ENCODE measurements at places on chromosomes 7 and 10. TPM values are rescaled to one million over a fixed set of nuclear protein-coding genes. Genes with fewer than 3 reads are reported as not detected.

- no peak overlapping the region for H3K27ac ChIP-seq
- no peak overlapping the region for H3K4me3 ChIP-seq
- H3K36me3 ChIP-seq = no peaks in the 10 kb centered on the region
- peaks cover 2% of the 10 kb centered on the region for H3K27me3 ChIP-seq
Measured at GRCh38 chr7:3200504-3200903, 100.5 kb upstream of the SDK1 start.

DNA sequence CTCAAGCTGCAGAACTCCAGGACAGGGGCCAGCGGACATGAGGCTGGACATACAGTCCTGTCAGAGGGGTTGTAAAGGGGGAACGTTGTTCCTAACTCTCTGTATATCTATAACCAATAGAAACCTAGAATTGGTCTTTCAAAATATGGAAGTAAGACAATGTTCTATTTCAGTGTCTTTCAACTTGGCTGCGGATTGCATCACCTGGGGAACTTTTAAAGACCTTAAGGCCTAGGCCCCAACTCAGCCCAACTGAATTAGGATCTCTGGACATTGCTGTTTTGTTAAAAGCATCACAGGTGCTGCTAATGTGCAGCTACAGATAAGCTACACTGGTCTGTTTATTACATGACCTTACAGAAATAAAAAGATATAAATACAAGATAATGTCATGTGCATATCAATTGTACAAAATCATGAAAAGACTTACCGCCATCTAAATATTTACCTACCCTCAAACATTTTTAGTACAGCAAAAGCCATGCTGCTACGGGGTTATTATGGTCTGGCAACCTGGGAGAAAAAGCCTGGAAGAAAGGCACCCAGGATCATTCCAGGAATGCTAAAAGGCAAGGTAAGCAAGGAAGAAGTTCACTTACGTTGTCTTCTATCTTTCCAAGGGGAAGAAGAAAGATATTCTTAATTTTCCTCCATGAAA lies 169.1 kb downstream of the RAPGEF5 start:
- no peak overlapping the region for H3K27ac ChIP-seq
- no peaks in the 10 kb centered on the region for H3K27me3 ChIP-seq
- no peaks in the 10 kb centered on the region for H3K36me3 ChIP-seq
- H3K4me1 ChIP-seq = no peaks in the 10 kb centered on the region
- no peak overlapping the region for H3K4me3 ChIP-seq

DNA sequence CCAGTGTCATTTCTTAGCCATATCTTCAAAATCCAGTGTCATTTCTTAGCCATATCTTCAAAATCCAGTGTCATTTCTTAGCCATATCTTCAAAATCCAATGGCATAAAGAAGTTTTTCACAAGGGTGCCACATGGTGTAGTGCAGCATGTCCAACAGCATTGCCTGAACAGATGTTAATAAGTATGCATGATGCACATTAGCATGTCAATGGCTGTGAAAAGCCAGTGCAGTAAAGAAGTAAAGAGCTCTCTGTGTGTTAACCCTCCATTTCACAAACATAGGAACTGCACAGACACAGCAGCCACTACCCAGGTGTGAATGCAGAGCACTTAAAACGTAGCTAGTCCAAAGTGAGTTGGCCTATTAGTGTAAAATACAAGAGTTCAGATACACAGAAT lies 89.8 kb downstream of the GNAI1 start:
- H3K27me3 ChIP-seq = peaks cover 2% of the 10 kb centered on the region
- DNase-seq = no peak
- no peak overlapping the region for H3K4me3 ChIP-seq
- H3K36me3 ChIP-seq = no peaks in the 10 kb centered on the region
- peaks cover 2% of the 10 kb centered on the region for H3K4me1 ChIP-seq

DNA sequence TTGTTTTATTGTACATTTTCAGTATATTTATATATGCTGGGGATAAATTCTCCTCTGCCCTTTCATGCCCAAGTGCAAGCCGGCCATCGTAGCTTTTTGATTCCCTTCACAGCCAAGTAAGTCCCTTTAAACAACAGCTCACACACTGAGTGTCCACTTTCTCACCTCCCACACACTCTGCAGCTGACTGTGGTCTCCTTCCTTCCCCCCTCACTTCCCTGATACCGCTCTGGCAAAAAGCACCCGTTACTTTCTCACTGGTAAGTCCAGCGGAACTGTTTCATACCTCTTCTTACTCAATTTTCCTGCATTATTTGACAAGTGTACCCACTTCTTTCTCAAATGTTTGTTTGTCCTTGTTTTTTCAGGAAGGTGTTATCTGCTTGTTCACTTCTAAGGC lies 35.2 kb downstream of the MGAM start:
- no peak for DNase-seq
- H3K27ac ChIP-seq = no peak overlapping the region
- H3K4me3 ChIP-seq = no peak overlapping the region
- no peaks in the 10 kb centered on the region for H3K36me3 ChIP-seq
- peaks cover 6% of the 10 kb centered on the region for H3K27me3 ChIP-seq
- H3K4me1 ChIP-seq = no peaks in the 10 kb centered on the region

The KIF20B gene
- 67.2 TPM for total RNA-seq

The CNTNAP2 gene
- total RNA-seq = 0.14 TPM

The FEZF1 gene
- total RNA-seq = not detected

- no peak for DNase-seq
- no peak overlapping the region for H3K4me3 ChIP-seq
- peaks cover 13% of the 10 kb centered on the region for H3K27me3 ChIP-seq
- H3K27ac ChIP-seq = no peak overlapping the region
Measured at GRCh38 chr10:92413011-92413410, 122.0 kb downstream of the MARCHF5 start.

GRCh38 chr10:104608091-104608828 lies 32.8 kb upstream of the SORCS3 start:
- no peak overlapping the region for H3K27ac ChIP-seq
- no peak overlapping the region for H3K4me3 ChIP-seq
- H3K4me1 ChIP-seq = no peaks in the 10 kb centered on the region
- H3K36me3 ChIP-seq = no peaks in the 10 kb centered on the region

DNA sequence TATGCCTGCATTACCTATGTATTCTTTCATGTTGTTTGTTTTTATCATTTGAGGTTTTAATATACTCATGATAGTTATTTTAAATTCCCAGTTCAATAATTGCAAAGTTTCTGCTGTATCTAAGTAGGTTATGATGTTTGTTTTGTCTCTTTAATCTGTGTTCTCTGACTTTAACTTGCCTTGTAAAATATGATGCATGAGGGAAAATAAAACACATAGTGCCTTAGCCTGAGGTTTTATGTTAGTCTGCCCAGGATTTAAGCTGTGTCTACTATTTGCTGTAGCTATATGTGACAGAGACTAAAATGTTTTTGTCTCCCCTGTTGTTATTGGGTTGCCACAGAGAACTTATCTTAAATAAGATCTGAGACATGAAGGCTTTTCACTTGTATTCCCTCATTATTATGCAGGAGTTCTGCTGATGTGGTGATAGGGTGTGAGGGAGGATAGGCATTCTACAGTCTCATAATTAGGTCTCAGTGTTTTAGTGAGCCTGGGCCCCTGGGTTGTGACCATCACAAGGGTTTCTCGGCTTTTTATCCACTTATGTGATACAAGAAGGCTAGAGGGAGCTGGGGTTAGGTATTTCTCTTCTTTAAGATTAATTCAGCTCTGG lies 582.5 kb downstream of the CNTNAP2 start:
- no peak overlapping the region for H3K27ac ChIP-seq
- no peak for DNase-seq
- no peaks in the 10 kb centered on the region for H3K36me3 ChIP-seq
- H3K4me1 ChIP-seq = no peaks in the 10 kb centered on the region
- H3K4me3 ChIP-seq = no peak overlapping the region

GRCh38 chr10:113379091-113379490 lies 173.8 kb upstream of the HABP2 start:
- peaks cover 17% of the 10 kb centered on the region for H3K4me1 ChIP-seq
- H3K4me3 ChIP-seq = no peak overlapping the region
- no peaks in the 10 kb centered on the region for H3K36me3 ChIP-seq
- DNase-seq = no peak
- peaks cover 4% of the 10 kb centered on the region for H3K27me3 ChIP-seq

The SPAG6 gene
- total RNA-seq = not detected

DNA sequence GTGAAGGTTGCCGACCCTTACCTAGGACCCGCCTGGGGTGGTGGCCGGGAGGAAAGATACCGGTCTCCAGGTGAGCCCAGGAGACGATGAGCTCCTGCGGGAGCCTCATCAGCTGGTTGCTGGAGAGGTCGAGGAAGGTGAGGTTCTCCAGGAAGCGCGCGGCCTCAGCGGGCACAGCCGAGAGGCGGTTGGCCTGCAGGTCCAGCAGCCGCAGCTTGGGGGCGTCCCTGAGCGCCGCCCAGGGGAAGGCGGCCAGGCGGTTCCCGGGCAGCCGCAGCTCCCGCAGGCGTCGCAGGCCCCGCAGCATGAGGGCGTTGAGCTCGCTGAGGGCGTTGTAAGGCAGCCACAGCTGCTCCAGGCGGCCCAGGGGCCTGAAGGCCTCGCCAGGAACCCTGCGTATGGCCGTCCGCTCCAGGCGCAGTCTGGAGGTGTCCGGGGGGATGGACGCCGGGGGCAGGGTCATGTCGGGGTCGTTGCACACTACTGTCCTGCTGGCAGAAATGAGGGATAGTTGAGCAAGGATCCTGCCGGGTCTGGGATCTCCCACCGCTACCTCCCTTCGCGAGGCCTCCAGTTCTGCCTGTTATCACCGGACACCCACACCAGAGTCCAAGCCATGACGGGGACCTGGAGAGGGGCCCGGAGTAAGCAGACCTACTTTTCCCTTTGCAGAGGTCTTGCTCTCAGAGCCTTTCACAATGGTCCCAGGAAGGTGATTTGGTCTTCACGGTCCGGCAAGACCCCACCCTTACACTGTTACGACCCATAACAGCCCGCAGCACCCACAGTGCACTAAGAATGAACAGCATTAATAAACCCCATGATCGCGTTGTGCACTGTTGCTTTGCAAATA lies 3.9 kb downstream of the LRIT1 start:
- H3K4me3 ChIP-seq = no peak overlapping the region
- H3K36me3 ChIP-seq = no peaks in the 10 kb centered on the region
- H3K4me1 ChIP-seq = no peaks in the 10 kb centered on the region
